Suppressor macrophage treated with lipopolysaccharide for 1 hour (primary cell): ENCODE measurements at places on chromosomes 2 and 18.
A peak's percentile ranks its signal among the peaks of the same experiment; 100 is the strongest.

- DNase-seq: no peak
These were observed 85.3 kb upstream of the EFEMP1 start for GRCh38 chr2:56008661-56009431.

DNA sequence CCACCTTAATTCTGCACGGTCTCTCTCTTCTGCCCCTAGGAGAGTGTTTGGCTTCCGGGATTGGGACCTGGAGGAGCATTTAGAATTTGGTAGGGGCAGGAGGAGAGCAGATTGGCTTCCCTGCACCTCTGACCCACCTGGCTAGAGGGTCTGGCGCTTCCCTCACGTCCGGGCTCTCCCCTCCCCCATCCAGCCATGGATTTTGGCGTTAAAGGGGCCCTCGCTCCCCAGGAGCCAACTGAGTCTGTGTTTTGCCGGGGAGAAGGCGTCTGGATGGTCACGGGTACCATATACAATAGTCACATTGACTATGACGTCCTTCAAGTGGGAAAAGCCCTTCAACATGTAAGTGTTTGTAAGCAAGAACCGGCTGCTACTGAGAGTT, 6.6 kb downstream of the HOXD3 start:
- no peak for DNase-seq

DNA sequence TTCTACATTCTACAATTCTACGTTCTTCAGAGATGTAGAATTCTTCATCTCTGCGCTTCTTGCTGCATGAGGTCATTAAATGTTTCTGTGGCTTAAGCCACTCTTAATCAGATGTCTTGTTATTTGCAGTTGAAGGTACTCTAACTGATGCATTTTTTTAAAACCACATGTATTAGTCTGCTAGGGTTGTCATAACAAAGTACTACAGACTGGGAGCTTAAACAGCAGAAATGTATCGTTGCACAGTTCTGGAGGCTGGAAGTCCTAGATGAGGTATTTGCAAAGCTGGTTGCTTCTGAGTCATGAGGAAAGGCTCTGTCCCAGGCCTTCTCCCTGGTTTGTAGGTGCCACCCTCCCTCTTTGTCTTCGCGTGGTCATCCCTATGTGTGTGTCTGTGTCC, 176.3 kb upstream of the GLI2 start:
- no peak for DNase-seq

GRCh38 chr2:230124757-230125431, 56.2 kb upstream of the SLC16A14 start:
- DNase-seq: peak; percentile 88

DNA sequence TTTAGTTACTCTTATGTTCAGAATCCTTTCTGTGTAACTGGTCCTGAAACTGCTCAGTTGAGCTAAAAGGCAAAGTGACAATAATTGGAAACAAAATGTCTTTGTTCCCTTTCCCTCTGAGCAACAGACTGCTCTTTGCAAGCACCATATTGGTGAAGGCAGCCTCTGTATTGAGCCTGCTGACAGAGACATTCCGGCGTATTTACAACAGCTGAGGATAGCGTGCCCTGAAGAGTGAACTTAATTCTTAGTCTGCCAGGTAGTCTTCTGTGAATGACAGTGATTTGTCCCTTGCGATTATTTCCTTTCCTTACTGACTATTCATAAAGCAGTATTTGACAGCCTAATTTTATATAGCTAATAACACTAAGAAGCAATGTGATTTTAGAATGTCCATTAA, 239.1 kb downstream of the CPS1 start:
- no peak for DNase-seq

DNA sequence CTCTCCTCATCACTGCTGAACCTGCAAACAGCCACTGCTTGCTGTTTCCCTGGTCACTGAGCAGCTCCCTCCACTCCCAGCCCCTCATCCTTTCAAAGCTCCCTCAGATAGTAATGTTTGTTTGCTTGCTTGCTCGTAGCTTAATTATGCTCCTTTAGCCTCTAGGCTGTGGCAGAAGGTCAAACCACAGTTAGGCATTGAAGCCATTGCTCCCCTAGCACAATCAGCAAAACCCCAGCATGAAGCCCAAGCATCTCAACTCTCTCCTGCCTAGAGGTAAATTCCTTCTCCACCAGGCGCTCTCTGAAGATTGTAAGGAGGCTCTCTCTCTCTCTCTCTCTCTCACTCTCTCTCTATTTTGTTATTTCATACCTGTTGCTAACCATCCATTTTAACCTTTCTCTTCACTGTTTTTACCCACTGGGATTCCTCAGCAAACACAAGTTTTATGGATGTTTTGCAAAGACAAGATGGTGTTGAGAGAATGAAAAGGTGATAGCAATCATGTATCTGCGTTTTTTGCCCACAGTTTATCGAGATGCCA, 135.9 kb upstream of the HNRNPA3 start:
- no peak for DNase-seq

- DNase-seq: no peak
These were observed 28.6 kb downstream of the SIGLEC15 start for GRCh38 chr18:45854036-45854586.

DNA sequence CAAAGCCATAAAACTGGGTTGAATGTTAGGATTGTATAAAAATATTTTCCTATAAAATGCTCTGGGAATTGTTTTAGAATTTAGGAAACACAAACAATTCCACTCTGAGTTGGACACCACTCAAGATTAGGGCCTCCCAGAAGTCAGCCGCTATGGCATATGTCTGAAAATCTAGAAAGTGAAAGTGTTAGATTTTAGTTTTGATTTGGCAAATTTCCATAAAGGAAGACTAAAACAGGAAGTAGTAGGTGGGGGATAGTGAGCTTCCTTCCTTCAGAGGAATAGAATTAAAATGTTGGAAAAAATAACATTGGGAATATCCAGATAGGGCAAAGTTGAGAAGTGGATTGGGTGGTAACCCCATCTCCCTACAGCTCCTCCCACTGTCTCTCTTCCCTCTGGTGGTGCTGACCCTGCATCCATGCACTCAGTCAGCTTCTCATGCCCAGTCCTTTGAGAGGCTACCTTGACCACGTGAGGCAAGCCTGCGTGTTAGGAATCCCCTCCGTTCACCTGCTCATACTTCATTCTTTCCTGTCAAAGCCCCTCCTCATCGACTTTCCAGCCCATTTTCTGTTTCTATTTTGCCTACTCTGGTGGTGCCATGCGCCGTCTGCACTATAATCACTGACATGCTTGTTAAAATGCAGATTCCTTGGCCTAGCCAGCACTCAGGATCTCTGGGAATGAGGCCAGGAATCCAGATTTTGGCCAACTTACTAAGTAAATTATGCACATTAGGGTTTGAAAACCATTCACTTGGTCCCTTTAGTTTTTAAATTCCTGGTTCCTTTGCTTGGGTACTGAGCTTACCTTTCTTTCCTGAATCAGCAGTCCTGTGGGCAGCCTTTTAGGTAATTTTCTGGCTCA, 83.5 kb downstream of the POLE4 start:
- DNase-seq: peak; percentile 72

GRCh38 chr2:239101071-239101470, 253.2 kb downstream of the TWIST2 start:
- DNase-seq: no peak

DNA sequence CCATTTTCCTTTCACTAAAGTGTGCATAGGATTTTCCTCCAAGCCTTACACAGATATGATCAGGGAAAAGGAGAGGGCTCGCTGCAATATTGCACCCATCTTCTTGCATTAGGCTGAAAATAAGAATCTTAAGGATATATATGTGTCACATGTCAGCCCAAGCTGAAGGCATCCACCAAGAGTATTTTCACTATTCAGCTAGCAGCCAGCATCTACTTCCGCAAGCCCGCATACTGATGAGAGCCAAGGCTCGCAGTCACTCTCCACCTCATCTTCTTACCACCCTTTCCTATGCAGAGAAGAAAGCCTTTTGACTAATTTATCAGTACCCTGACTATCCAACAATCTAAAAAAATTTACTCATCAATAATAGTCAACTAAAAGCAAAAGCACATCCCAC, 6.1 kb downstream of the TMEM163 start:
- peak; percentile 29 for DNase-seq

- DNase-seq: peak; percentile 100
These were observed 163.8 kb downstream of the FAM210A start for GRCh38 chr18:13562494-13563029.

DNA sequence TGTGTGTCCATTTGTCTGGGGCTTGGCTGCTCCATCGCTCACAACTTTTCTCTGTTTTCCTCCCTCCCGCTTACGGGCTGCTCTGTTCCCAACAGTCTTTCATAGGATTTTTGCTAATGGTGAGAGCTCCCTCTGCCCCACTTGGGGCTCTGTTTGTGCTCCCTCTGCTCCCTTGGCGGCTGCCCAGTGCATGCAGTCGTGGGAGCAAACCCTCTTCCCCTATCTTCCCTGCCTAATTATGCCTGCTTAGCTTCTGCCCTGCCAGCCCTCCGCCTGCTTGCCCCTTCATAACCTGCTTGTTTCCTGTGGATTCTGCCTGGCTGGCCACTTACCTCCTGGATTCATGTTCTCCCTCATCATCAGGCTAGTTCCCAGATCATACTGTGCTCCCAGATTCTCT, 6.6 kb upstream of the KRTCAP3 start:
- no peak for DNase-seq

GRCh38 chr2:163469561-163469962, 266.2 kb downstream of the FIGN start:
- DNase-seq: no peak
